ENCODE measurements at places on chromosomes 12 and 14.

GRCh38 chr12:29145372-29146170, 3.5 kb upstream of the FAR2 start:
- no peak for DNase-seq

DNA sequence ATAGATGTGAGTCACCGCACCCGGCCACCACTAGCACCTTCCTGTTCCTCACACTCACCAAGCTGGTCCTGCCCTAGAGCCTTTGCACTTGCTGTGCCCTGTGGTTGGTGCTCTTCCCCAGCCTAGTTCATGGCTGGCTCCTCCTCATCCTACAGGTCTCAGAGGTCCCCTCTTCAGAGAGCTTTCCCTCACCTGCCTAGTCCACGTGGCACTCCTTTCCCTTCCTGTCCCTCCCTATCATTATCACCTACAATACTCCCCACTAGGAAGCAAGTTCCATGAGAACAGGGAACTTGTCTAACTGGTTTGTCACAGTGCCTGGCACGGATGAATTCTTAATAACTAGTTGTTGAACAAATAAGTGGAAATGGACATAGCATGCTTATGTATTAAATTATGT, 24.0 kb upstream of the TMED10 start:
- no peak for DNase-seq

DNA sequence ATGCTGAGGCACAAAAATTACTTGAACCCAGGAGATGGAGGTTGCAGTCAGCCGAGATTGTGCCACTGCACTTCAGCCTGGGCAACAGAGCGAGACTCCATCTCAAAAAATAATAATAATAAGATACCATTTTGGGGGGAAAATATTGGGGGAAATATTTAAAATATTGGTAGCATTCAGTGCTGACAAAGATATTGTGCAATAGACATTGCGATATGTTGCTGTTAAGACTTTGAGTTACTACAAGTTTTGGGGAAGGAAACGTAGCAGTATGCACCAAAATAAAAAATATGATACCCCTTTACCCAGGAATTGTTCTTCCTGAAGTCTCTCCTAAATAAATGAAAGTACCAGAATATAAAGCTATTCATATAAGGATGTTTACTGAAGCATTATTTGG, 37.7 kb upstream of the MYBPC1 start:
- DNase-seq: no peak

- no peak for DNase-seq
Observed at GRCh38 chr12:30251546-30251945, 444.1 kb downstream of the IPO8 start.

GRCh38 chr12:53006810-53007309, 604 bp downstream of the EIF4B start:
- DNase-seq: peak; percentile 34

- no peak for DNase-seq
Observed at GRCh38 chr14:79840103-79840502, 371.2 kb downstream of the DIO2 start.

- DNase-seq: no peak
Observed at GRCh38 chr14:92494512-92494911, 19.1 kb upstream of the RIN3 start.

DNA sequence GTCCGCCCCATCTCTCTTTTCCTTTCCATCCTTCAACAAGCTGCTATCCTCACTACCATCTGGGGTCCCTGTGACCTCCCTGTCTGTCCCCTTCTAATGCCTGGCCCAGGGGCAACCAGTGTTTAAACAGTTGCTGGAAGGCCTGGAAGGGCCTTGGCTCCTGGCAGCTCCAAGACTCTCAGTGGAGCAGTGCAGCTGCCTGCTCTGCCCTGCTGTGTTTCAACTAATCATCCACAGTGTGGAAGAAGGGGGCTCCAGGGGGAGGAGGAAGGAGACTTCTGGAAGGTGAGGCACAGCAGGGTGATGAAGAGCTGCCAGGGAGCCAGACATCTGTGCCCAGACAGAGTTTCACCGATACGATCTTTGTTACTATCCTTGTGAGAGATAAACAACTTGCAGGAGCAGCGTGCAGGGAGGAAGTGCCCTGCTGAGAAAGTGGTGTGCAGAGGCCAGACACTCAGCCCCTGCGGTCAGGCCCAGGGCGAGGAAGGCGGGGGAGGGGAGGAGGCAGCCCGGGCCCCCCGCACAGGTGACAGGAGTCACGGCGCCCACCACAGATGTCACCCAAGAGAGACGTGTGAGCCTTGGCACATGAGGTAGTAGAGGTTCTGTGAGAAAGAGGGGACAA, 1061.8 kb downstream of the BCL11B start:
- no peak for DNase-seq

- DNase-seq: no peak
Observed at GRCh38 chr12:6863033-6863432, 4.3 kb upstream of the TPI1 start.

- no peak for DNase-seq
Observed at GRCh38 chr12:132360410-132360809, 31.0 kb upstream of the GALNT9 start.

- no peak for DNase-seq
Observed at GRCh38 chr14:29740491-29740890, 187.2 kb downstream of the PRKD1 start.

GRCh38 chr12:31246470-31246850, 79.5 kb downstream of the SINHCAF start:
- no peak for DNase-seq

DNA sequence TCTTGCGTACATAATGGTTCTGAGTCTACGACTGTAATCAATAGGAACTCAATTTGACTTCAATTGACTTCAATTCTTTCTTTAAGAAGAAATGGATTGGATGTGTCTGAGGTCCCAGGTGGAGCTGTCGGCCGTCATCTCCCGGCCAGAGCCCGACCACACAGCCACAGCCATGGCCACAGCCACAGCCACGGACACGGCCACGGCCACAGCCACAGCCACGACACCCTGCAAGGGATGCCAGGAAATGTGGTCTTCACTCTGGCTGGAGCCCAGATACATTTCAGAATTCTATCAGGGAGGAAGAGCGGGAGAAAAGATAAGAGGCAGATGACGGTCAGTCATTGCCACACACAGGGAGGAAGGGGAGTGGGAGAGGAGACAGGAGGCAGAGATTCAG, 58.9 kb downstream of the GALNT9 start:
- no peak for DNase-seq

DNA sequence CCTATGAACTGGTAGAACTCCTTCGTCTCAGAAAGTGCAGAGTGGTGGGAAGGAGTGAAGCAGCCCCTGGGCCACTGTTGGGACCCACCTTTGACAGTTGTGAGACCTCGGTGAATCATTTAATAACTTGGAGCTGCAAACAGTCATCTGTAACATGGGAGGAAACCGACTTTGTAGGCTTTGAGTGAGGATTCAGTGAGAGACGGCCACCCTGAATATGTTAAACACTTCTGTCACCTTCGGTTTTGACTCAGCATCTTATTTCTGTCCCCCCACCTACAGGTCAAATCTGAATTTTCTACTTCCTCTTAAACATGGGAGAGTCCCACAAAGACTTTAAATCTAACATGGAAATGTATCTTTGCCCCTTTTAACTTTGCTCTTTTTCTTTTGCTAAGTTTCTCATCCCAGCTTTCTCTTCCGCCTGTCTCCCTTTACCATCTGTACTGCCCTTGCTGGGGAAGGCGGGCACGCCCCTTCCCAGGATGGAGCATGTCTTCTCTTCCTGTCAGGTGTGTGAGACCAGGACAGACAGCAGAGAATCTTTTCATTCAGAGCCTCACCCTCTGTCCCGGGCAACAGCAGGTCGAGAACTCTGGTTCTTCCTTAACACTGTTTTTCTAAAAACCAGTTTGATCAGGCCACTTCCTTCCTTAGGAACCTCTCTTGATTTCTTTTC, 37.1 kb downstream of the ZC3H14 start:
- no peak for DNase-seq

DNA sequence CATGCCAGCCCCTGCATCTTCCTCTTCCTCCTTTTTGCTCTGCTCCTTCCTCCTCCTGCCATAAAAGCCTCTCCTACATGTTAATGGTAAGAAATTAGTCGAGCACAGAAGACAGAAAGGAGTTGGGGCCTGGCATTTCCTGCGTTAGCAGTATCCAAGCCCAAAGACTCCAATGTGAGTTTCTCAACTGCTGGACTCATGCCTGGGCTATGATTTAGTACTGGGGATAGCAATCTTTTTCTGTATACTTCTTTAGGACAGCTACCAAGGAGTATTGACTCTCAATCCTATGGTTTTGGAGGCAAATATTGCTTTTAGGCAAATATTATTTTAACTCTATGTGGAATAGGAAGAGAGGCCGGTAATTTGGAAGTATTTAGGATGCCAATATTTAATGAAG, 18.0 kb upstream of the SLC38A4 start:
- DNase-seq: no peak

GRCh38 chr14:45868863-45869262, 615.9 kb upstream of the MIS18BP1 start:
- no peak for DNase-seq

DNA sequence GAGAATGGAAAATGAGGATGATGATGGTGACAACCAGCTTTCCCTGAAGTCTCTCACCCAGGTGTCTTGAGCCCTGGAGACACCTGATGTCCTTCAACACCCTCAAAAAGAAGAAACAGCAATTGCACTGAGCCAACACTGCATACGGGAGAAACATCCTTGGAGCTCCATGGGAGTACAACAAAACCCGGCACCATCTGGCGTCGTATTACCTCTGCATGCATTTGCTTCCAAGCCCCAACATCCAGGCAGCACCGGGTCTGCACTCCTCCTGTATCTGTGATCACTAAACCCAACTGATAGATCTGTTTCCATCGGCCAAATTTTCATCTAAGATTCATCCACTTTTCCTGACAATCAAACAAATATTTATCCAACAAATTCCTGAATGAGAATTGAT, 249.9 kb downstream of the DPF3 start:
- no peak for DNase-seq

- no peak for DNase-seq
Observed at GRCh38 chr14:69713209-69713781, 53.6 kb upstream of the SRSF5 start.

DNA sequence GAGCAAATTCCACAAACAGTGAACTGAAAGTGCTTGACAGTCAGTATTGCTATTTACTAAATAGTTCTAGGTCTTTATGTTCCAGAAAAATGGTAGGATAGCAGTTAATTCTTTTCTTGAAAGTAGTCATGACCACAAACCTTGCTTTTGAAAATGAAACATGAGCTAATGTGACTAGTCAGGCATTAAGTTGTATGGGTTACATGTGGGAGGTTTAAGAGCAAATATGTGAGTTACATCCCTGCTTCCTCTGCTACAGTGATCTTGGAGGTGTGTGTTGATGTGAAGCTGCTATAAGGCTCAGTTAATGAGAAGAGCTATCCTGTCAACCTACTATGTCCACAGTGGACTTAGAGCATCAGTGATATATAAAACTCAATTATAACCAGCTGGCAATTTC, 741.6 kb downstream of the FSCB start:
- no peak for DNase-seq

DNA sequence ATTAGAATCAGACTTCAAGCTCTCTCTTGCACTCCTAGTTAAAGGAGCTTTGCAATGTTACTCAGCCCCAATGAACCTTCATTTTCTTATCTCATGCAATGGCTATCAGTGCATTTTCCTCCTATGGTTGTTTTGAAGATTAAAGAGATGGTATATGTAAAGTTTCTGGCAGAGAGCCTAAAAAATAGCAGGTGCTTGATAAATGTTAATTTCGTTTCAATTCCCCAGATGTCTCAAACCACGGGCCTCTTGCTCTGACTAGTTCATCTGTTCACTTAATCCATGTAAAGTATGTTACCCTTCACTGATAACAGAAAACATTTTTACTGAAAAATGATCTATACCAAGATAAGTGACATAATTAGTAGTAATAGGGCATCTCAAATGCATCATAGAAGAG, 735.4 kb upstream of the USP15 start:
- no peak for DNase-seq

DNA sequence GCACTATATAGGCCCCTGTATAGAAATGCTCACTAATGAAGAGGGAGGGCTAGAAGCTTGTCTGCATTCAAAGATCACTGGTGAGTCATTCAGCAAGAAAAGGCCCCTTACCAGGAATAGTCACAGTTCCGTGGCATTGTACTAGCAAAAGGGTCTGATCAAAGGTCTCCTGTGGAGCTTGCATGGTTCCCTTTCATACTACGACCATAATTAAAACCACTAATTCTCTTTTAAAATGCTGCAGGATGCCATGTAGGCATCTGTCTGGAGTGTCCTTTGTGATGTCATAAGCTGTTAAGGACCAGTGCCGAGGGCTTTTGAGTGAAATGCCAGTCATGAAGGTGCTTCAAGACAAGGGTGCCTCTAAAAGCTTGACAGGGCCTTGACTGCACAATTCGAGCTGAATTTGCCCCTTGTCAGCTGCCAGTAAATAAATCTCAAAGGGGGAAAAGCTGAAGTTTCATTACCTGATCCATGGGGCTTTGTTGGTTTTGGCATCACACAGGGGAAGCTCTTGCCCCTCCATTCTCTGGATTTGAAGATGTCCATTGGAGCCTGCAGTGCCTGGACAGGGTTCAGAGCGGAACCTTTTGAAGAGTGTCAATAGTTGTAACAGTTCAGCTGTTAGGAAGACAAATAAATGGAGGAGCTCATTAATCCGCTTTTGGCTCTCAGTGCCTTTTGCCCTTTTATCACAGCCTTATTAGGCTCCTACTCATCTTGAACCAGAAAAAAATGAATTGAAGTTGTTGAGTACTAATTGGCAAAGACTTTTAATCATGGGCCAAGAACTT, 69.1 kb downstream of the TMEM260 start:
- DNase-seq: no peak

- DNase-seq: no peak
Observed at GRCh38 chr14:77206261-77206824, 24.7 kb downstream of the TMEM63C start.

GRCh38 chr14:97277711-97278110, 480.5 kb downstream of the VRK1 start:
- no peak for DNase-seq
